ENCODE measurements at places on chromosomes 2 and 18. TPM values are rescaled to one million over a fixed set of nuclear protein-coding genes. Genes with fewer than 3 reads are reported as not detected.

SLC9A4 gene
- not detected for total RNA-seq

PPM1B gene
- 156 TPM for total RNA-seq

CCDC85A gene
- total RNA-seq = 0.17 TPM

XDH gene
- total RNA-seq = 1.6 TPM

CXCR2 gene
- total RNA-seq = 0.83 TPM

All from H9 (cell line).